Stimulated activated CD4-positive, alpha-beta T cell treated with anti-CD3 and anti-CD28 coated beads, TNF-alpha, amount 100 ng/mL, for 48 hours (primary cell): ENCODE measurements at places on chromosomes 7 and 10.

GRCh38 chr7:151735851-151736402 is 141.0 kb downstream of the PRKAG2 start:
- no peak for DNase-seq

- DNase-seq: no peak
Observed at GRCh38 chr10:30166929-30167328, 107.5 kb upstream of the JCAD start.

- DNase-seq: no peak
Observed at GRCh38 chr7:148695953-148696352, 2.8 kb upstream of the CUL1 start.

DNA sequence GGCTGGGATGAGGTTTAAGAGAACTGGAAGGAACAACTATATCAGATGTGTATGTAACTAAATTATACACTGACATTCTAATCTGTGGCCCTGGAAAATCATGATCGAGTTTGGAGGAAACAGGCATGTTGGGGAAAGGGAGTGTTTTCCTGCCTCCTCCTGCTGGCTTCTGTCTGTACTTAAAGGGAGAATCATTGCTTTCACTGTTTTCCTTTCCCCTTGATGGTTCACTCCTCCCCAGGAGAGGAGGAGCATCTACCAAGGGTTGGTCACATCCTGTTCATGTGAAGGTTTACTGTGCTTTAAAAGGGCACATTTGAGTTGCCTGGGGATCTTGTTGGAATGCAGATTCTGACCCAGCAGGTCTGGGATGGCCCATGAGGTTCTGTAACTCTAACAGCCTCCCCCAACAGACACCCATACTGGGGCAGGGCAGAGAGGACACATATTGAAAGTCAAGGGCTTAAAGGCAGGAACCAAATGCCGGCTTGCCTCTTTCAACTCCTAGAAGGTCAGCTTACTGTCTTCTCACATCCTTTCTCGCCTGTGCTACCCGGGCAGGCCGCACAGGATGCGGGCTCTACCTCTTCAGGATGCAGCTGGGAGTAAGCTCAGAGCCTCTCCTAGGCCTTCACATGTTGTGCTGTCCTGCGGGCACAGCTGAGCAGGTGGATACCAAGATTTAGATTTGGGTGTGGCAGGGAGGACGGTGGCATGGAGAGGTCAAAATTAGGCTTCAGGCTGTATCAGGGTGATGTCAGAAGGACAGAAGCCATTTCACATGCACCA is 694.8 kb downstream of the KCNMA1 start:
- no peak for DNase-seq

DNA sequence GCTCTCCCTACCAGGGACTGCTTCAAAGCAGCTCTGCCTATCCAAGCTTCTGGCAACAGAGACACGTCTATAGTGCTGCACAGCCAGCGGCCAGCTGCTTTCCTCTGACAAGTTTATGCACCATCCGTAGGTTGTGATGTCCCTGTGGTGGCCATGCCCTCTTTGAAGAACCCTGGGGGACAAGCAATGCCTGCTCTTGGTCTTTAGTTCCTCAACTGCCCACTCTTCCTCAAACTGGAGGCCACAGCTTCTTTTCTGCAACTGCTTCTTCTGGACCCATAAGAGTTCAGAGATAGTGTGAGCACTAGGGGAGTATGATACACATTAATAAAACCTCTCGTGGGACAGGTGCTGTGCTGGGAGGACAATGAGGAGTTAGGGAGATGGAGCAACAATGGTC is 164.9 kb downstream of the ELMO1 start:
- DNase-seq: no peak
